Stimulated activated CD4-positive, alpha-beta T cell treated with anti-CD3 and anti-CD28 coated beads, Interleukin-4, amount 100 ng/mL, for 1 hour (primary cell): ENCODE measurements at places on chromosomes 7 and 10.
A peak's percentile ranks its signal among the peaks of the same experiment; 100 is the strongest.

- DNase-seq = no peak
These were observed 3.1 kb downstream of the HPS6 start for GRCh38 chr10:102068216-102068615.

DNA sequence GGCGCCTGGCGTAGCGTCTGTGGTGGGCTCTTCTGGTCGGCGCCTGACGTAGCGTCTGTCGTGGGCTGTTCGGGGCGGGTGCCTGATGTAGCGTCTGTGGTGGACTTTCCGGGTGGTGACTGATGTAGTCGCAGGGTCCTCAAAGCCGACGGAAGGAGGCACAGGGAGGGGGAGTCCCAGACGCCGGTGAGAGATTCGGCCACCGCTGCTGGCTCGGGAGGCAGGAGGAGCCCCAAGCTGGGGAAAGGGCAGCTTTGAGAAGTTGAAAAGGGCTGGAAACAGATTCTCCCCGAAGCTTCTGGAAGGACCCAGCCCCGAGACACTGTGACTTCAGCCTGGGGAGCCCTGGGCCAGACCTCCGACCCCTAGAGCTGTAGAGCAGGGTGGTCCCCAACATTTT, 105.7 kb downstream of the DNAJB6 start:
- DNase-seq = no peak

DNA sequence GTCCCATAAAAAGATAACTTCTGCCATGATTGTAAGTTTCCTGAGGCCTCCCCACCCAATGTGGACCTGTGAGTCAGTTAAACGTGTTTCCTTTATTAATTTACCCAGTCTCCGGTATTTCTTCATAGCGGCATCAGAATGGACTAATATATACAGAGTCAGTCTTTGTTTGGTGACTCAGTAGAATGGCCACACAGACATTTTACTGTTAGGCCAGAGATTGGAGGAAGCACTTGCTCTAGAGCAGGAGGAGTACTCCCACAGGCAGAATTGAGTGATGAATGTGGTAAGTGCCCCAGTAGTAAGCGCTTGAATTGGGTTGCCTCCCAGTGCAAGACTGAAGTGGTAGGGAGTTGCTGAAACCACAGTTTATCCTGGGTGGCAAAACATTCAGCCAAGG, 149.5 kb upstream of the SMIM30 start:
- DNase-seq = no peak

GRCh38 chr10:14060320-14061070, 270.2 kb downstream of the FRMD4A start:
- no peak for DNase-seq

GRCh38 chr10:3830946-3831345, 45.9 kb upstream of the KLF6 start:
- DNase-seq = no peak

DNA sequence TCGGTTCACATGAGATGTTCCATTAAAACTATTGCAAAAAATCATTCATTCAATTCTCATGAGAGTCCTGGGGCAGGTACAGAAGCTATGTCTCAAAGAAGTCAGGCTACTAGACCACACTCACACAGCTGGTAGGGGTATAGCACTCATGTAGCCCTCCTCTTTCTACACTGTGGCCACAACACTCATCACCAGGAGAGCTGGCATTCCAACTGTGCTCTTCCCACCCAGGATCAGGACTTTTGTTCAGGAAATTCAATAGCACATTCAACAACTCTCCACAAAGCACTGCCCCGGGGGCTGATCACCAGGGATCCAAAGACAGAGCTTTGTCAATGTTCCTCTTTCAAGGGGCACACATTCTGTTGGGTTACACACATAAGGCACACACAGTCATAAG, 31.0 kb upstream of the C10orf90 start:
- DNase-seq = no peak

- DNase-seq = peak; percentile 36
These were observed 269.6 kb downstream of the ELFN1 start for GRCh38 chr7:1939434-1940401.

GRCh38 chr7:151083071-151083823, at the start of gene TMUB1:
TSS of gene TMUB1 (minus strand) at chr7:151083493. CDS start at chr7:151082563, 930 bp downstream.
- peak; percentile 84 for DNase-seq
